Activated CD4-positive, CD25-positive, alpha-beta regulatory T cell (primary cell): ENCODE measurements at places on chromosomes 2 and 18.

- DNase-seq: no peak
Measured at GRCh38 chr2:222982909-222983265, 69.1 kb upstream of the KCNE4 start.

- no peak for DNase-seq
Measured at GRCh38 chr18:24762511-24762910, 302.1 kb downstream of the HRH4 start.

GRCh38 chr2:41040782-41041520 lies 589.1 kb upstream of the SLC8A1 start:
- no peak for DNase-seq

- DNase-seq: no peak
Measured at GRCh38 chr2:149715005-149715592, 127.5 kb upstream of the MMADHC start.

DNA sequence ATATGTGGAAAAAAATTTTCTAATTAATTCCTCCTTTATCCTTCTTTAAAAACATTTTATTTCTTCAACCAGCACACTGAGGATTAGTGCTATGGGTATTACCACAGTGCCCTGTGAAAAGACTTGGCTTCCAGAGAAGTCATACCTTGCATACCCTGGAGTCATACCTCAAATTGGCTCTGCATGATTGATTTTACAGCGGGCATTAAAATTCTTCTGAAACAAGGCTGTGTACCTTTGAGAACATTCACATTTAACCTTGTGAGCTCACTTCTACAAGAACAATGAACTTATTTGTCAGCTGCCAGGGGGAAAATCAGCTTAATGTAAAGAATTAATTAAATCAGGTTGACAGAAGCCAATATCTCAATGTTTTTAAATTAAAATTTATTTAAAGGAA lies 44.6 kb downstream of the SLC35F5 start:
- DNase-seq: no peak

DNA sequence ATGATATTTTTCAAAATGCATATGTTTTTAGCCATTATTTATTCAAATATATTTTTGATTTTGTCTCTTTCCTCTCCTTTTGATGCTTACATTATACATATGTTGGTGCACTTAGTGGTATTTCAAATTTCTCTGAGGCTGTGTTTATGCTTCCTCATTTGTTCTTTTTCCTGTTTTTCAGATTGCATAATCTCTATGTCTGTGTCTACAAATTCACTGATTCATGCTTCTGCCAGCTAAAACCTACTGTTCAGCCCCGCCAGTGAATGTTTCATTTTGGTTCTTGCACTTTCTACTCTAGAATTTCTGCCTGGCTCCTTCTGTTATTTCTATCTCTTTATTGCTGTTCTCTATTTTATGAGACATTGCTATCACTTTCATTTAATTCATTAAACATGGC lies 951.7 kb upstream of the CNTNAP5 start:
- DNase-seq: no peak

GRCh38 chr2:193627187-193627926 lies 1432.6 kb upstream of the TMEFF2 start:
- DNase-seq: no peak

- no peak for DNase-seq
Measured at GRCh38 chr2:96625571-96626552, 12.2 kb downstream of the KANSL3 start.

GRCh38 chr2:16479721-16480120 lies 185.9 kb downstream of the CYRIA start:
- no peak for DNase-seq

- DNase-seq: no peak
Measured at GRCh38 chr2:26463244-26464192, 14.4 kb downstream of the OTOF start.

DNA sequence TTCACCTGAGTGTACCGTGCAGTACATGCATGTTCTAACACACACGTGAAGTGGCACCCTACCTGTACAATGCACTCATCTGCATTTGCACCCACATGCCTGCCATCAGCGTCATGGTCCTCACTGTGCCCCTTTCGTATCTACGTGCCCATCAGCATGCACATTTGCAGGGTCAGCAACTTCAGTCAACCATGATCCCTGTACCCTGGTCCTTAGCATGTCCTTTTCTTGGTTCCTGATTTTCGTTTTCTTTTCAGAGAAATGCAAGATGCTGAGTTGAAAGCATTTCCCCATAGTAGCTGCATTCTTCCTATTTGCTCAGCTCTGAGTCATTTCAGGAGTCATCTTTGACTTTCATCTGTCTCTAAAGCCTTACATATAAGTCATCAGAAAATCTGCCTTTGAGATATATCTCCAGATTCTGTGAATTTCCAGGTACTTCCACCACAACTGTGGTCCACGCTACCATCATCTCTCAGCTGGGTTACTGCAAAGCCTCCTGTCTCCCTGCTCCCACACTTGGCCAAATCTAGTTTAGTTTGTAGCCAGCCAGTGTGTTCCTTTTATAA lies 14.7 kb upstream of the PUM2 start:
- no peak for DNase-seq

- no peak for DNase-seq
Measured at GRCh38 chr2:6885968-6886367, 8.4 kb downstream of the RSAD2 start.

DNA sequence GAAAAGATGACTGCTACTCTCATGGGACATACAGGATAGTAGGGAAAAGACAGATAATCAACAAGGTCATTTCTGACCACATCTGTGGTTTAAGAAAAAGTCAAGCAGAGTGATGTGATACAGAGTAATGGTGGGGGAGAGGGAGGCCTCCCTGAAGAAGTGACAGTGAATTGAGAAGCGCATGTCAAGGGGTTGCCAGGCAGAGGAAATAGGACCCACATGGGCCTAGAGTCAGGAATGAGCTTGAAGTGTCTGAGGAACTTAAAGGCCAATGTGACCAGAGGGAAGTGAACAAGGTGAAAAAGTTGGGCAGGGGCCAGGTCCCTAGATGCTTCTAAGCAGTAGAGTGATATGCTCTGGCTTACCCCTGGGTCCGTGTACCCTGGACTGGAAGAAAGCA lies 113.5 kb upstream of the PPP1CB start:
- DNase-seq: no peak

DNA sequence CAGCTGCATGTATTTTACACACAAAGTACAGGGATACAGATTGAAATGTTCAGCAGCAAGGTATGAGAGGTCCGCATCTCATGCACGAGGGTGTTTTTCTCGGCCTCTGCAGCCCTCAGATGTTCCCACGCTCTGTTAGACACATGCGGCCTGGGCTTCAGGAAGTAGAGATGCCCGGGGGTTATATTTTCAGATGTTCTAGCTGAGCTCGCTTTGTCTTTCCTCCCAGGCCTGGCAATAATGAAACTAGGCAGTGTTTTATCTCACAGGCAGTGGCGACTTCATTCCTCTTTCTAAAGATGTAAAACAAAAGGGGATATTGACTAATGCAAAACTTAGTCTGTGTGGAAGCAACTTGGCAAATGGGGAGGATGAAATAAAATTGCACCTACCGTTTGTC lies 190.7 kb downstream of the GBX2 start:
- no peak for DNase-seq

DNA sequence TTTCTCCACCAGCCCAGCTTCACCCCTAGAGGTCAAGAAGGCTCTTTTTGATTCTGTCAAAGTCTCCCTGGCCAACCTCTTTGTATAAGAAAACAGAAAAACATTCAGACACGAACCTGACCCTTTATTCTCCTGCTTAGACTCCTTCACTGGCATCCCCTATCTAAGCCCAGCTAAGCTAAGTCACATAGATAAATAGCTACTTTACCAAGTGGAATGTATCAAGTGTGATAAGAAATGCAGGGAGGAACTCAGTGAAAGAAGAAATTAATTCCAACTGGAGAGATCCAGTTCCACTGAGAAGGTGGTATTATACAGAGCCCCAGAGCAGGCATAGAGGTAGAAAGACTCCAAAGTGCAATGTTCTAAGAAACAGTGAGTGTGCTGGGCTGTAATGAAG lies 489.5 kb downstream of the TNS1 start:
- no peak for DNase-seq

DNA sequence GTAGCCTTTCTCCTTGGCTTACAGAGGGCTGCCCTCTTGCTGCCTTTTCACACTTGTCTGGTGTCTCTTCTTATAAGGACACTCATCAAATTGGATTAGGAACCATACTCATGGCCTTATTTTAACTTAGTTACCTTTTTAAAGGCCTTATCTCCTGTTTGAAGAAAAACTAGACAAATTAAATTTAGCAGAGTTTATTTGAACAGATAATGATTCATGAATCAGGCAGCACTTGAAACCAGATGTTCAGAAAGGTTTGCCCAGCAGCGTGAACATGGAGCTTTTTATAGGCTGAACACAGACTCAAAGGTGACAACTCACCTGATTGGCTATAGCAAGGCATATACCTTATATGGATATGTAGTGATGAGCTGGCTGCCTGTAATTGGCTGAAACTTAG lies 238.0 kb downstream of the GULP1 start:
- DNase-seq: no peak

DNA sequence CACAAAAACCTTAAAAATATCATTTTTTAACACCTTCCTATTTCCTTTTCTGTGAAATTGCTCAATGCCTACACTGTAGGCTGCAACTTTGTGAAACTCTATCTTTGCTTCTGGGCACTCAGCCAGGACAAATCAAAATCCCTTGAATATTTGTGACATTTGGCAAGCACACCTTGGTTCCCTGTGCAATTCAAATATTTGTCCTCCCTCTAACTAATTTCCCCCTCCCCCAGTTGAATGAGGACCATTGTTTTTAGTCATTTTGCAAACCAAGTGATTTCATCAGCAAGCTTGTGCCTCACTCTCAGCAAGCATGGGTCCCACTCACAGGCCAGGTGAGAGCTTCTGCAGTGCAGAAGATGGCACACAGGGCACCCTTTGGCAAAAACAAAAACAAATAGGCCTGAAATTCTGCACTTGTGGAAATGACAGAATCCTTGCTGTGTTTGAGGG lies 541.5 kb downstream of the CNTNAP5 start:
- DNase-seq: no peak

- DNase-seq: no peak
Measured at GRCh38 chr18:3526421-3527354, 76.7 kb downstream of the TGIF1 start.

DNA sequence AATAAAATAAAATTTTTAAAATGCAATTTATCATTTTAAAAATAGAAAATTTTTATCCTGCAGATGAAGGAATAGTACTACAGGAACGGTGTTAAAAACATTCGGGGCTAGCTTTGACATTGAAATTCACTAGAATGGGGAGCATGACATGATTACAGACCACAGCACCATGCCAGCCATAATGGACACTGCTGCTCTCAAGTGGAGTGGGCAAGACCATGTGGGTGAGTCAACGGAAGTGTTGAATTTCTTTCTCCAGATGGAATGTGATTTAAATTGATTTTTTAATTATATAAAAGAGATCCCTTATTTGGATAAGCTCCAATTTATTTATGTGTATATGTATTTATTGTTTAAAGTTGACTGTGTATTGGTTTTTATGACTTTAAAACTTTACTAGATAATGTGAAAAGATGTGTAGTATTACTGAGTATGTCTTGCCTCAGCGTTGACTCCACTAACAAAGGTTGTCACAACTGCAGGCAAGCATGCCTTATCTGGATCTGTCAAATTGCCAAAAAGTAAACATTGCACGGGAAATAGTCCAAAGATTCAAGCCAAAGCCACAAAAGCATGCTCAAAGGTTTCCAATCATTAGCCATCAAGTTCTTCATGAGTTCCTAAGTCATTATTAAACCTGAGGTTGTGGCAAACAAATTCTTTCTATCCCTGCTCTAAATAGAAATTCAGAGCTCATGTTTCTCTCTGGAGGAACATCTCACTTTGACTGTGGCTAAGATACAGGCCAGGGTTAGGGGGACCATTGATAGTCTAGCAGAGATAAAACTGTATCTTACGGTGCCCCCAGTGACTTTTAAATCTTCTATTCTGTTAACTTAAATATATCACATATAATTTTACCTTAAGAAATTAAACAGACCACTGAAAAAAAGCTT lies 536.9 kb downstream of the TMX3 start:
- DNase-seq: no peak

DNA sequence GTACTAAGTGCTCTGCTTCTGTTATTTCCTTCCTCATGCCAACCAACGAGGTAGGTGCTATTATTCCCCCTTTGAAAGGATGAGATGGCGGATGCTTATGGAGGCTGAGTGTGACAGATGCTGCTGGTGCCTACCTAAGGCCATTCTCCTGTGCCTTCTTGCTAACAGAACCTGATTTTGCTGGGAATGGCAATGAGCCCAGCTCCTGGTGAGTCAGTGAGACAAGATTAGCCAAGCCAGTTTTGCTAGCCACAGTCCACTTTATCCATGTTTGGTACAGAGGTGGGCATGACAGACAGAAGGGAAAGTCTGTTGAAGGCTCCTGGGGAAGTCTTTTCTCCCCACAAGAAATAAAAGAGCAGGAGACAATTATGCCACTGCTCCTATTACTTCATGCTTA lies 43.7 kb upstream of the TMEM163 start:
- no peak for DNase-seq

GRCh38 chr18:63207835-63208234 lies 111.7 kb downstream of the BCL2 start:
- no peak for DNase-seq

DNA sequence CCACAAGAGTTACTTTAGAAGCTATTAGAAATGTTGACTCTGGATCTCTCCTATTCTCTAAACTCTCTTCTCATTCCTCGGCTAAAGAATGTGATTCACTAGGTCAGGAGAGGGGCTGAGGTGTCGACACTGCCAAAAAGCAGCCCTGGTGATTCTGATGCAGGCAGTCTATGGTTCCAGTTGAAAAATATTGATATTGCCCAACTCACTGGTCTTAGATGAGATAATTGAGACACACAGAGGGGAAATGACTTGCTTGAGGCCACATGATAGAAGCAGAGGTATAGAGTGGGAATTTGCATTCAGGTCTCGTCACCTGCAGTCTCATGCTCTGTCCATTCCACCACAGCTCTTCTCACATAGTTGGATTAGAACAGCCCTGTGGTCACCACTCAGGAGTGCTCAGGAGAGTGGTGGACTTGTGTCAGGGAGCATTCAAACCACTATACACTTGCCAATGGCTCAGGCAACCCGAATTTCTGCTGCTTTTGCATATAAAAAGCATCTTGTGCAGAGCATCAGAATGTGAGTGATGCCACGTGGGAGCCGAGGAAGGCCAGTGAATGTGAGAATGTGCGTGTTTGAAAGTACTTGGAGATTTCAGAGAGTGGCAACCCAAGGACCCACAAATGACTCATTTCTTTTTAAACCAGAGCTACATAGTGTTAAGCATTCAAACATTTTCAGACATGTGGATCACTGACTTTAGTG lies 65.1 kb upstream of the CTLA4 start:
- DNase-seq: no peak

- DNase-seq: no peak
Measured at GRCh38 chr2:85954590-85955458, 66.0 kb upstream of the ST3GAL5 start.

- no peak for DNase-seq
Measured at GRCh38 chr18:48932462-48932818, 18.3 kb downstream of the SMAD7 start.

GRCh38 chr2:127516041-127516762 lies 10.1 kb downstream of the IWS1 start:
- no peak for DNase-seq

DNA sequence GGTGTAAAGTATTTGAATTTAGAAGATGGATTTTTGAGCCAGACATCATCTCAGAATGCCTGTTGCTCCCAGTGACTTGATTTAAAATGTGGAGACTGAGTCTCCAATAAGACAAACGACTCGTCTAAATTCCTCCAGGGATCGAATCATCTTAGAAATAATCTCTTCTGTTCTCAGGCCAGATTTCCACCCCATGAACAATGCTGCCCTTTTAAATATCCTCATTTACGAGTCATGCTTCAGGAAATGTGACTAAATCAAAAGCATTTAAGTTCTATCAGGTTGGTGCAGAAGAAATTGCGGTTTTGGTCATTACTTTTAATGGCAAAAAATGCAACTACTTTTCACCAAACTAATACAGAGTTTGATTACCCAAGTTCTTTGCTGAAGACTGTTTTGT lies 684.6 kb upstream of the SOX11 start:
- no peak for DNase-seq
